Adrenal gland (tissue), 19 donors: ENCODE measurements at places on chromosomes 13 and 19. TPM values are rescaled to one million over a fixed set of nuclear protein-coding genes. Genes with fewer than 3 reads are reported as not detected.

CFD gene
- 1.2 TPM for total RNA-seq

C19orf85 gene
- not detected for total RNA-seq

ADM5 gene
- total RNA-seq = 0.61 TPM

LYPD5 gene
- 1.2 TPM for total RNA-seq

LMTK3 gene
- 3.1 TPM for total RNA-seq

JAK3 gene
- total RNA-seq = 4.8 TPM

ATXN8OS gene
- not detected for total RNA-seq

SLC5A5 gene
- total RNA-seq = not detected

SCN1B gene
- 15.9 TPM for total RNA-seq

PTGER1 gene
- 31.1 TPM for total RNA-seq

MYO16 gene
- total RNA-seq = 0.98 TPM
